Activated CD4-positive, CD25-positive, alpha-beta regulatory T cell treated with anti-CD3 and anti-CD28 coated beads, Interleukin-2, amount 50 U/mL, for 72 hours (primary cell): ENCODE measurements at places on chromosomes 6 and 20.

DNA sequence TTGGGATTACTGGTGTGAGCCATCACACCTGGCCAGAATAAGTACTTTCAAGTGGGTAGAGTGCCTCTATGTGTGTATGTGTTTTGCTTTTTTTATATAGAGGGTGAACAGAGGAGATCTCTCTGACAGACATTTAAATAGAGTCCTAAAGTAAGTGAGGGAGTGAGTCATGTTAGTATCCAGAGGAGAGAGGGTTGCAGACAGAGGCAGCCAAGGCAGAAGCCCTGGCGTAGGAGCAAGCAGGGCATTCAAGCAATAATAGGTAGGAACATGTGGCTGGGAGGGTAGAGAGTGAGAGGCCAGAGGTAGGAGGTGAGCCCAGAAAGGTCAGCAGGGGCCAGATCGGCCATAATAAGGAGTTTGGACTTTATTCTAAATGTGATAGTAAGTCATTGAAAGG lies 48.9 kb downstream of the PHF20 start:
- no peak for DNase-seq

DNA sequence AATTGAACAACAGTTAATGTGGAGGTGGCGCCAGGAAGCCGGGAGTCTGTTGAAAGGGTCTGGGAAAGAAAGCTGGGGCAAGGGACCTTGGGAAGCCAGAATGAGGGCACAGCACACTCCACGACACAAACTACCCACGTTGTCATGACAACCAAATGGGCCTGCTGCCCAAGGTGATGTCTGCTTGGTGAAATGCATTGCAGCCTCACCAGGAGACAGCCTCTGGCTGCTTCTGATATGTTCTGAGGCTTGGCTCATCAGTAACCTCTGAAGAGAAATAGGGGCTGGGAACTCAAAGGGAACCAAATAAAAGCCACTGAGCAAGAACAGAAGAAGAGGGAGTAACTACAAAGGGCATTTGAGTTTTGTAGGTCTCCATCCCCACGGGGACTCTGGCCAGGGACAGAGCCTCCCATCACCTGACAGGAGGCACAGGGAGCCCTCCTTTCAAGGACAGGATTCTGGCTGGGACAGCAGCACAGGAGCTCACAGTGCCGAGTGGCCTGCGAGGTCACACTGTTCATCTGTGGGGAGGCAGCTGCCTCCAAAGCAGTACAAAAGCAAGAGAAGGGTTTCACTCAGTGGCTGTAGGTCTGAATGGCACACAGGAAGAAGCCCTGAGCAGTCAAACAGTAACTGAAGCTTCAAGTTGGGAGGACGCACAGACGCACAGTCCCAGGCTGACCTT lies 44.6 kb upstream of the KCNK16 start:
- DNase-seq: no peak

GRCh38 chr20:45950330-45950646 lies 15.8 kb downstream of the PCIF1 start:
- no peak for DNase-seq

GRCh38 chr20:16350465-16350864 lies 222.8 kb downstream of the KIF16B start:
- DNase-seq: no peak

DNA sequence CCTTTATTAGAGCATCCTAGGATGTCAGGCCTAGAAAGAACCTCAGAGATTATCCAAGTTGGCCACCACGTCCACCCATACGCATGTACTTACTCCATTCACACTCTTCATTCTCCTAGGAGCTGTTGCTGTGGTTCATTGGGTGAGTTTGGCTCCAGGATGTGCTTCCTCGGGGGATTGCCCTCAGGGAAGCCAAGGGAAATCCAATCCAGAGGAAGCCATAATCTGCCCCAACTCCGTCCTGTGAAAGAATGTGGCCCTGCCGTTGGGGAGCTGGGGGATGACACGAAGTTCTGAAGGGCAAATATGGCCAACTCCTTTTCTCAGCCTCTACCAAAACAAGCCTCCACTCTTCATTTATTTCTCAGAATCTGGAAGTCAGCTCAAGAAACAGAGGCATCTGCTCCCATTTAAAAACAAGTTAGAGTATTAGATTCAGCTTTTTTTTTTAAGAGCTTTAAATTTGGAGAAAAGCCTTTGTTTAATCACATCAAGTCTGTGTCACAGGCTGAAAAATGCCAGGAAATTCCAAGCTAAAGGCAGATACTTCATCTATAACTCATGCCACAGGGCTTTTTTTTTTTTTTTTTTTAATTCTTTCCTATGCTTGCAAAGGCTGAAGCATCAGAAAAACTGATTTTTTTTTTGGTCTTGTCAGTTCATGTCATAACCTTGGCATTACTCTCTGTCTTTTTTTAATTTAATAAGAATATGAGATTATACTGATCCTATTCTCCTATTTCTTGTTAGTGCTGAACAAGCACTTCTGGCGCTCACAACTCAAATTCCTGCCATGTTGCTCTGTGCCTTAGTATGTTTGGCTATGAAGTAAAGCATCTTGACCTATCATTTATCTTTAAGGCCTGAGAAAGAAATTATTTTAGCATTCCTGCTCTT lies 480.9 kb upstream of the MARCKS start:
- no peak for DNase-seq

DNA sequence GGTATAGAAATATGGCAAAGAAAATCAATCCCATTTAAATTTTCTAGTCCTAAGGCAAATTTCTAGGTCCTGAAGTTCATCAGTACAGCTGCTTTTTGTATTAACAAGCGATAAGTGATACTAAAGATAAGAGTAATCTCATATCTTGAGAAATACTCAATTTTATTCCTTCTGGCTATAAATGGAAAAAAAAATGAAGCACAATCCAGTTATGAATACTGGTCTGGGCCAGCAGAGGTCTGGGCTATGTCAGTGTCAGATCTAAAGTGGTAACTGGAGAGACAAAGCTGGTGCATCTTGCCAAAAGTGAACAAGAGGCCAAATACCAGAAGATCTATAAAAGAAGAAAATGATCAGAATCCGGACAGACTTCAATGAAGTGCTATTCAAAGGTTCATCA lies 126.4 kb downstream of the FUT9 start:
- DNase-seq: no peak

- DNase-seq: no peak
Observed at GRCh38 chr20:50584687-50585086, 74.5 kb downstream of the PTPN1 start.

- no peak for DNase-seq
Observed at GRCh38 chr6:140174524-140174923, 800.1 kb upstream of the CITED2 start.

DNA sequence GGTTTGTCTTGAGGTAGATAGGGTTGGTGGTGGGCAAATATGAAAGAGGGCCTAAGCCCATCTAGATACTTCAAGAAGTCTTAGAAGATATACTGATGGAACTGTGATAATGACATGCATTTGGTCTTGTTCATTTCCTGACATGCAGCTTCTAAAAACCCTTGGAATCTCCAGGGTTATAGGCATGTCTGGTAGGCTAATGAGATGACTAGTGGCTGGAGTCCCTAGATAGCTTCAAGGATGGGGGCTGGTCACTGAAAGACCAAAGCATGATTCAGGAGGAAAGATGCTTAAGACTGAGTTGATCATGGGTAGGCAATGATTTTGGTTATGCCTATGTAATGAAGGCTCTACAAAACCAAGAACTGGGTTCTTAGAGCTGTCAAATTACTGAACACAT lies 217.9 kb upstream of the MOCS1 start:
- no peak for DNase-seq

GRCh38 chr6:159074876-159075275 lies 30.1 kb upstream of the TAGAP start:
- no peak for DNase-seq

- DNase-seq: no peak
Observed at GRCh38 chr20:32651537-32651936, 22.2 kb downstream of the C20orf203 start.

- DNase-seq: no peak
Observed at GRCh38 chr20:49707118-49707517, 6.6 kb downstream of the B4GALT5 start.

- no peak for DNase-seq
Observed at GRCh38 chr6:162825597-162825996, 97.8 kb downstream of the PACRG start.

GRCh38 chr20:10125757-10126156 lies 91.0 kb downstream of the ANKEF1 start:
- no peak for DNase-seq

DNA sequence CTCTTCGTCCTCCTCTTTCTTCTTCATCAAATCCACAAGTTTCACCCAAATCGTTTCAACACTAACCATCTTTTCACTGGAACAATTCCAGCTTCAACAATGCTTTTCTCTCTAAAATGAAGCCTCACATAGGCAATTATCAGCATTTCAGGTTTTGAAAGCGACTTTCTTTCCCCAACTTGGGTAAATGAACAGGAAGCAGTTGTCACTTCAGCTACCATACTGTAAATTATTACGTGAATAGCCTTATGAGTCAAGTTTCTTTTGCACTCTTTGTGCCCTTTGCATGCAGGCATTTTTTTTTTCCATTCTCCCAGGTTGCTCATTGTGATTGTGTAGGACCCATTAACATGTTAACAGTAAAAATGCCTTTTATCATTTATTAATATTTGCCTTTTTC lies 121.7 kb upstream of the BTBD3 start:
- no peak for DNase-seq

DNA sequence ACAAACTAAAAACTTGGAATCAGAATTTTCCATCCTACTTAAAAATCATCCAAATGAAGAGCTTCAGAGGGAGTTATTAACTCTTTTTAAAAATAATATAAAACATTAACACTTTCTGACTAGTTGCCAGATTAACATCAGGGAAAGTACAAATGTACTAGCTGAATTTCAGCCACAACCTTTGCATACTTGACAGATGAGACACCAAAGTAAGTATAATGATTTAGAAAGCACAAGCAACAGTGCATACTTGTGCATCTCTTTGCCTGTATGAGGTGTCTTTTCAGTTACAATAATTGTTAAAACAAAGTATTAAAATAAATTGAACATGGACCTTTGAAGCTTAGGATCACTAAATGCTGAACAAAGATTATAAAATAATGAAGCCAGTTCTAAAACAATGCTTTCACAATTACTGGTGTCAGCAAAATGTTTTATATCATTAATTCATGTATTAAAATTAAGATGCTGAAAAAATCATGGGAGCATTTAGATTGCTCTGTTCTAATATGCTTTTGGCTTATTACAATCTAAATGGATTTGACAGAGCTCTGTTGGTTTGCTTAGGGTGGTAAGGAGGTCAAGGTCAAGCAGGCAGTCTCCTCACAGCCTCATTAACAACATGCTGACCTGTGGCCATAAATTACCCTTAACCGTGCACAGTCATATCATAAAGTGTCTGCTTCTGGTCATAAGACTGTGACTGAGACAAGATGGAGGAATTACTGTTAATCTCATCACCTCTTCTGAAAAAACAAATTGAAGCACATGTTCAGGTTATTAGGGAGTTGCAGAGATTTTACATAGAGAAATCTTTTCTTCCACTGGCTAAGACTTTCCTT lies 15.1 kb downstream of the RNF217 start:
- no peak for DNase-seq

GRCh38 chr6:53825532-53826321 lies 30.9 kb downstream of the LRRC1 start:
- DNase-seq: no peak
